ENCODE measurements at places on chromosomes 1 and 21. TPM values are rescaled to one million over a fixed set of nuclear protein-coding genes. Genes with fewer than 3 reads are reported as not detected.

- DNase-seq = no peak
Observed at GRCh38 chr1:6279066-6279465, 18.2 kb upstream of the GPR153 start.

DNA sequence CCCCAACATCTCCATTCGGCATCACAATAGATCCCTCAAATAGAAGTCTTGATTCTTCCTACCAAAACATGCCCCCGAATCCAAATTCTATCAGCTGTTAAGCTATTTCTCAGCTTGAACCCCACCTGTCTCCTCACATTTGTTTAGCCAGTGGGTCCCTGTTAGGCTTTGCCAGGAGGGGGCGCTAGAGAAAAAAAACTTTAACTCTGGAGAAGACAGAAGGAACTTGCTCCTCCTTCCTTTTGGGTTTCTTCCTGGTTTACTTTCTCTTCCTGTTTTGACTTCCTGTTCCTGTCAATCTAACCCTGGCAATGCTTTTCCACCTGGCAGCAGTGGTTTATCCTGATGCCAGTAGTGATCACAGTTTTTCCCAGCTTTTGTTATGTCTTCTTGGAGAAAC, 95.6 kb upstream of the KCNK1 start:
- DNase-seq = no peak

The TRIM58 gene
- 0.54 TPM for total RNA-seq

The SLAMF7 gene
- total RNA-seq = not detected

- peak; percentile 36 for DNase-seq
Observed at GRCh38 chr1:167332503-167332902, 111.8 kb downstream of the POU2F1 start.

- DNase-seq = peak; percentile 1
Observed at GRCh38 chr1:121444096-121444495, 259.3 kb downstream of the SRGAP2C start.

The SLC6A9 gene
- total RNA-seq = 2.0 TPM

GRCh38 chr1:46236882-46237281, 10.7 kb upstream of the RAD54L start:
- DNase-seq = no peak

GRCh38 chr1:222736972-222737371, at the start of gene FAM177B:
Gene FAM177B (plus strand): TSS chr1:222737202. CDS start chr1:222746546, 9,344 bp downstream.
- peak; percentile 21 for DNase-seq

The IGSF21 gene
- not detected for total RNA-seq

The CFAP141 gene
- total RNA-seq = not detected

DNA sequence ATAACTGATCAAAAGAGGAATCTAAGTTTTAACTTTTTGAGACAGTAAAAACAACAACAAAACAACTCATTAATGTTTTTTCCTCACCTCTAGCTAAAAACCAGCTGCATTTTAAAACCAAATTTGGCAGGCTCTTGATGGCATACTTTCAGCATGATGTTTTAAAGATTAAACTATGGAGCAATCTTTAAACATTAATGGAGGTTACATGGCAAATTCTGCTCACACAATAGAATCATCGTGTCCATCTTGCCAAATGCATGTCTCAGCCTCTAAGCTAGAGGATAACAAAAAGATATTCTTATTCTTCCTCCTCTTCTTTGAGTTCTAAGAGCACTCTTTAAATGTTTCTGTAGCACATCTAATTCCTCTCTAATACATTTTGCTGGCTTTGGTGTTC, 579.8 kb upstream of the PKN2 start:
- DNase-seq = peak; percentile 45

- peak; percentile 80 for DNase-seq
Observed at GRCh38 chr1:209583408-209583807, at the start of gene CAMK1G. Gene CAMK1G (plus strand): TSS chr1:209583714. CDS start chr1:209594984, 11,270 bp downstream.

The PTPRF gene
- total RNA-seq = 25.8 TPM

DNA sequence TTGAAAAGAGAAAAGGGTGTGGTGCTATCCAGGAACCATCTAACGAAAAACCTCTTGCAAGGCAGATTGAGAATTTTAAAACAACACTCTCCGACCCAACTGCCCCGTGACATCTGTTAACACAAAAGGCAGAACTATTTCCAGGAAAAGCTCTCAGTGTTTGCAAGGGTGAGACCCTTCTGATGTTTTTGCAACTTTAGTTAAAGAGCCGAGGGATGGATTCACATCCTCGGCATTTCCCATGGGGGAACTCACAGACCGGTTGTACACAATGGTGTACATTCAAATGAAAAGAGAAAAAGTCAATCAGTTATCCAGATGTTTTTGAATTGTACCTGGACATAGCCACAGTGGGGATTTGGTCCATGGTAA, 120.0 kb downstream of the NGF start:
- no peak for DNase-seq

DNA sequence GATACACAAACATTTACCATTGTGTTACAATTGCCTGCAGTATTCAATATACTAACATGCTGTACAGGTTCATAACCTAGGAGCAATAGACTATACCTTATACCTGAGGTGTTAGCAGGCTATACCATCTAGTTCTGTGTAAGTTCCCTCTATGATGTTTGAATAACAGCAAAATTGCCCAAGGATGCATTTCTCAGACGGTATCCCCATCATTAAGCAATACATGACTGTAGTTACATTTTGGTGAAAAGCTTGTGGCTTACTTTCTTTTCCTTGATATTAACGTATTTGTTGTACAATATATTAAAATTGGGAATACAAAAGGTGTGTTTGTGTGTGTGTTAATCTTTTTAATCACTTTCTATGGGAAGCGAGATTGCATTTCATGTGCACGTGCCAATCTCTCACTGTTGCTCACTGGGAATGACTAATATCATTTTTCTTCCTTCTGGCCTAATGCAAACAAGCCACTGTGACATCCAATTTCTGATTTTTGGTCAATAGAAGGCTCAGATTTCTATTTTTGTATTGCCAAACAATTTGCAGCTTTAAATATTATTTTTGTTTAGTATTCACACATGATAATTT, 36.7 kb upstream of the WLS start:
- DNase-seq = no peak

- peak; percentile 82 for DNase-seq
Observed at GRCh38 chr1:192810253-192810880, 1.5 kb downstream of the RGS2 start.

DNA sequence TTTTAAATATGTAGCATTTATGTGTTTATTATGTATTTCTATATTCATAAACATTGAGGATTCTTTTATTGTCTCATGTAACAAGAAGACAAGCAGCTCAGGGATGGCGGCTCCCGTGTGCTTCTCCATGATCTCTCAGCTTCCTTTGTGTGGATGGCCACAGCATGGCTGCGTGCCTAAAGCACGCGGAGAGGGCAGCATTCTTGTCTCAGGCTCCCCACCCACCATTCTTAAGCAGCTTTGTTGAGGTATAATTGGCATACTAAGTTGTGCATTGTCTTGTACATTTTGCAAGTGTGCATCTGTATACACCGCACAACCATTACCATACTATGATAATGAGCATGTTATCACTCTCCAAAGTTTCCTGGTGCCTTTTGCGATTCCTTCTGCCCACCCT, 81.6 kb downstream of the CAMTA1 start:
- DNase-seq = no peak

DNA sequence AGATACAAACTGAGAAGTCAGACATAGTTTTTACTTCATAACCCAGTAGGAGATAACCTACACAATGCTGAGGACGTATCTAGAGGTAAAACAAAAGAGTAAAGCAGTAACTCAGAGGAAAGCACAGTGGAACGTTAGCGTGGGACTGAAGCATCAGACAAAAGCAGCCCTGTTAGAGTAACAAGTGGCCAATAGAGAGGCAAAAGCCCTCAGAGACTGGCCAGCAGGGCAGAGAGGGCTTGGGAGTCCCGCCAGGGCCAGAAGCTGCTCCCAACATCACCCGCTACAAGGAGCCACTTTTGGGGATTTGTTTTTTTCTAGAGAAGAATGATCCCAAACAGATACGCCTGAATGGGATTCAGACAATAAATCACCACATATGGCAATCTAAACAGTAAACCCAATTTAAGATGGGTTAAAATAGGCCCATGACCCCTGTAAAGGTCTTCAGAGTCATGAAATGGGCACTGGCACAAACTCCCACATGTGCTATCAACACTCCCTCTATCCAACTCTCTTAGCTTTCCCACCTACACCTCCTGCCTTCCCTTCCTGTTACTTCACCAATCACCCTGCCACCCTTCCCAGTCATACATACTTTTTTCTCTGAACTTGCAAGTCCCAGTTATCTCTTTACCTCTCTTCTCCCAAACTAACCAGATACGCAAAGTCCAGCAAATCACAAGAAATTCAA, 17.2 kb downstream of the TADA1 start:
- no peak for DNase-seq

The VAV3 gene
- total RNA-seq = 0.18 TPM

DNA sequence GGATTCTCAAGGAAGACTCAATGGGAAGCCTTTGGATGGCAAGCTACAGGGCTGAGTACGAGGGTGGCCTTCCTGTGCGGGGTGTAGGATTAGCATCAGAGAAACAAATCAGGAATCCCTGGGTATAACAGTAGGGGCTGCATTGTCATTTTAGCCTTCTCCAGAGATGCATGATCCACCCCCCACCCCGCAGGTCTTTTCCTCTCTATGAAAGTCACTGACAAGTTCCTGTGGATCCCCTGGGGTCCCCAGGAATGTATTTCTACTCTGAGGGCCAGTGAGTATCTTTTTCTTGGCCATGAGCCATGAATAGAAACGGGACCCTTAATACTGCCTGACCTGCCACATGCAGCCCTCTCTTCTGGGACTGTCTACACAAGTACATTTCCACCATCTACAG, 473.0 kb upstream of the VAMP3 start:
- DNase-seq = no peak

- DNase-seq = no peak
Observed at GRCh38 chr1:47618222-47618720, 180.4 kb downstream of the FOXD2 start.

GRCh38 chr1:37437087-37437486, 37.3 kb upstream of the ZC3H12A start:
- no peak for DNase-seq
